GM13977 (cell line): ENCODE measurements at places on chromosomes 1 and 21.

GRCh38 chr21:41490330-41490729 is 17.6 kb downstream of the TMPRSS2 start:
- no peak for DNase-seq

DNA sequence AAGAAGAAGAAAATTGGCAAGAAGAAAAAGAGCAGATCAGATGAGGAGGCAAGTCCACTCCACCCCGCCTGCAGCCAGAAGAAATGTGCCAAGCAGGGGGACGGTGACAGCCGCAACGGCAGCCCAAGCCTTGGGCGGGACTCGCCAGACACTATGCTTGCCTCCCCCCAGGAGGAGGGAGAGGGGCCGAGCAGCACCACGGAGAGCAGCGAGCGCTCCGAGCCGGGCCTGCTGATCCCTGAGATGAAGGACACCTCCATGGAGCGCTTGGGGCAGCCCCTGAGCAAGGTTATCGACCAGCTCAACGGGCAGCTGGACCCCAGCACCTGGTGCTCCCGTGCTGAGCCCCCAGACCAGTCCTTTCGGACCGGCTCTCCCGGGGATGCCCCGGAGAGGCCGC is 9.0 kb upstream of the SLC25A34 start:
- DNase-seq = no peak

- no peak for DNase-seq
Observed at GRCh38 chr1:226586116-226586515, 37.6 kb downstream of the STUM start.

- no peak for DNase-seq
Observed at GRCh38 chr1:38730511-38731397, 128.8 kb downstream of the RRAGC start.
